ENCODE measurements at places on chromosomes 2 and 18. TPM values are rescaled to one million over a fixed set of nuclear protein-coding genes. Genes with fewer than 3 reads are reported as not detected.
A peak's percentile ranks its signal among the peaks of the same experiment; 100 is the strongest.

- no peak for DNase-seq
Measured at GRCh38 chr18:24231773-24232735, 93.2 kb downstream of the CABYR start.

Gene LIMS2
- total RNA-seq: 21.7 TPM

GRCh38 chr2:149383340-149383739, 53.0 kb downstream of the LYPD6 start:
- DNase-seq: no peak

DNA sequence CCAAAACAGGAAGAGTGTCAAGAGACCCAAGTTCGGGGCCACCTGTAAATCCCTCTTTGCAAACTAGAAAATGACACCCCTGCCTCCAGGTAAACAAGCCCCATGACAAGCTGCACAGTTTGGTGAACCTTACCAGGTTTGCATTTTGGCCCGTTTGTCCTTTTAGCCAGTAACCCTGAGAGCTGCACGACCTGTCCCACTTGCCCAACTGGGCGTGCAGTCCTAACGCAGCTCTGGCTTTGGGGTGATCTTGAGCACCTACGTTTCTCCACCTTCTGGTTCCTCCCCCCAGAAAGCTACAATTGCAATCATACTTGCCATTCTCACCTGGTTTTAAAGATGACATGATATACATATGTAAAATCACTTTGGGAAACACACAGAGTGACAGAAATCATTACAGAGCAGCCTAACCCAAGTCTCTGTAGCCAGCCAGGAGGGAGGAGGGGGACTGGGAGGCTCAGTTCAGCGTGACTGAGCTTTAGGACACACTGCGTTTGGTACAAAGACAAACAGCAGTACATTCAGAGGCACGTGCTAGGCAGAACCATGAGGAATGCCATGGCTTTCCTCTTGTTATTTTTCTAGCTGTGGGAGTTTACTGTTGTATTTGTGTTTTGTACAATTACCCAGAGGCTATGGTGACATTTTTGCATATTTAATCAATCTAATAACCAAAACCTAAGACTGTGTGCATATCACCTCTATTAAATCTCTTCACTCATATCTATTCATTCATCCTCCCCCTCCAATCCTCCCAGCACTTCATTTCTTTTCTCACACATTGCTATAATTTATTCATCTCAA, 304.0 kb downstream of the IRS1 start:
- DNase-seq: no peak

DNA sequence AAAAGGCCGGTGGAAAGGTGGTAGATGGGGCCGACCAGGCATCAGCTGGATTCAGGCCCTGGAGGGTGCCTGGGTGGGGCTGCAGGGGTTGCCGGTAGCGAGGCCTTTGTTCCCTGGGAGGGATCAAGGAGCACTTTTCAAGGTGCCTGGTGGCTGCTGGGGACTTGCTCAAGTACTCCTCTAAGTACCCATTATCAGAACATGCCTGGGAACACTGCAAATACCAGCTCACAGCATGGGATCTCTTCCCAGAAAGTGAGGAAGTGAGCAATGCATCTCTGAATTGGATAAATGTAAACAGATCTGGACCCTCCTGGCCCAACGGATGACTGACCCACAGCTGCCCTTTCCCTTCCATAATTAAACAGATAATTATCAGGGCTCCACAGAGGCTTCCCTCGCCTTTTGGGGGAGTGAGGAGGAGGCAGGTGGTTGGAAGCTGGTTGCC, 210.5 kb downstream of the SH3RF3 start:
- DNase-seq: no peak

DNA sequence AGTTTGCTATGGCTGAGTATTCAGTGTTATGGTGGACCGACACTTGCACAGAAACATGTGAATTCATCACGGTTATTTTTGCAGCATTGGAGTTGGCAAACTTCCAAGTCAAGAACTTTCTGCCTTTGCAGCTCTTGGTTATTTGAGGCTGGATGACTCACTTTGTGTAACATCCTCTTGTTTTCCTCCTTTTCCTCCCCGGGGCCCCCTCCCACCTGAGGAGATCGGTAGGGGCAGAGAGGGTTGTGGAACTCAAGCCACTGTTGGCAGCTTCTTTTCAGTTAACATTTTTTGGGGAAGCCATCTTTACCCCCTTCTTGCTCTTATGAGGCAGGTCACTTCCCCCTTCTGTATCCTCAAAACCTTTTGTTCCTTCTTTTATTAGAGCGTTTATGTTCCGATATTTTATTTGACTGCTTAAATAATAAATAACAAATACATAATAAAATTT, 48.6 kb downstream of the DDX1 start:
- DNase-seq: no peak

GRCh38 chr2:120530781-120531180, 184.8 kb downstream of the INHBB start:
- DNase-seq: no peak

- DNase-seq: no peak
Measured at GRCh38 chr18:25650201-25650941, 298.4 kb upstream of the ZNF521 start.

DNA sequence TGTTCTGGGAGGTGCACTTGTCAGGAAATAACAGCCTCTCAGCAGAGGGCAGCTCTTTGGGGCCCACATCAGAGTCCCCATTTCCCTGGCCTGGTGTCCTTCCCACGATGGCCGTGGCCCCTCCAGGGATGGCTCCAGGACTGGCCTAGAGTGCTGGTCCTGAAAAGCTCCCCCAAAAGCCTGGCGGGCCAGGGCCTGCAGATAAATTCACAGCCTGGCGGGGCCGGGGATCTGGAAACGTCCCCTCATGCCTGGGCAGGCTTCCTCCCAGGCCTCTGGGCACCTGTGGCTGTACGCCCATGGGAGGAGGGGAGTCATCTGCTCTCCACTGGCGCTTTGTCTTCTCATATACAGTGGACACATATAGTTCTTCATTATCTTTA, 52.6 kb upstream of the HS6ST1 start:
- peak; percentile 16 for DNase-seq

DNA sequence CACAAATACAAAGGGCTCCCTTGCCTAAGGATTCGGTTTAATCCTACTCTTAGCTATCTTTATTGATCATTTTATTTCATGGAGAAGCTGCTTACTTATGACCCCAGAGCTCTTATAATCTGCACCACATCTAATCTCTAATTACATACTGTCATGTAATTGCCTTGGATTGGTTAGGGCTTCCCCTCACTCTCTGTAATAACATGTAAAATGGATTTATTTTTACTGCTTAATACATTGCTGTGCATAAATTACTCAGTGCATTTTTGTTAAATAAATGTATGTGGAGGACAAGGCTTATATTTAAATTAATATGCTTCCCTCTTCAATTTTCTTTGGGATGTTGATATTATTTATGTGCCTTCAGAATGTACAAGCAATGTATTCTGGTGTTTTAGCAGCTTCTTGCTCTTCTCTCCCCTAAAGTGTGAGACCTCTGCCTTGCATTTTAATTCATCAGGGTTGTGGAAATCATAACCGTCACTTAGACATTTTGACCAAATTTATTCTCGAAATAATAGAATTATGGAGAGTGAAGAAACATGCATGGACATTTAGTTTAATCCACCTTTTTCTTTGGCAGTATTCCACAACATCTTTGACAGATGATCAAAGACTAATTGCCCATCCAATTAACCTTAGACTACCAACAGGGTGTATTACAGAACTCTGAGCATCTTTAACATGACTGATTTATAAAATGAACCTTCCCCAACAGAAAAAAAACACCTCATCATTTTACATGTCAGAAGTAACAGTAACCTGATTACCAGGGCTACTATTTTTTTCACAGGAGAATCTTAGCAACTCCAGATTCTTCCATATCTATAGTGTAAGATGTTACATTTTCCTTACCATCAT, 692.6 kb downstream of the LRRTM4 start:
- no peak for DNase-seq

GRCh38 chr2:103962670-103963069, 891.2 kb upstream of the POU3F3 start:
- DNase-seq: no peak

DNA sequence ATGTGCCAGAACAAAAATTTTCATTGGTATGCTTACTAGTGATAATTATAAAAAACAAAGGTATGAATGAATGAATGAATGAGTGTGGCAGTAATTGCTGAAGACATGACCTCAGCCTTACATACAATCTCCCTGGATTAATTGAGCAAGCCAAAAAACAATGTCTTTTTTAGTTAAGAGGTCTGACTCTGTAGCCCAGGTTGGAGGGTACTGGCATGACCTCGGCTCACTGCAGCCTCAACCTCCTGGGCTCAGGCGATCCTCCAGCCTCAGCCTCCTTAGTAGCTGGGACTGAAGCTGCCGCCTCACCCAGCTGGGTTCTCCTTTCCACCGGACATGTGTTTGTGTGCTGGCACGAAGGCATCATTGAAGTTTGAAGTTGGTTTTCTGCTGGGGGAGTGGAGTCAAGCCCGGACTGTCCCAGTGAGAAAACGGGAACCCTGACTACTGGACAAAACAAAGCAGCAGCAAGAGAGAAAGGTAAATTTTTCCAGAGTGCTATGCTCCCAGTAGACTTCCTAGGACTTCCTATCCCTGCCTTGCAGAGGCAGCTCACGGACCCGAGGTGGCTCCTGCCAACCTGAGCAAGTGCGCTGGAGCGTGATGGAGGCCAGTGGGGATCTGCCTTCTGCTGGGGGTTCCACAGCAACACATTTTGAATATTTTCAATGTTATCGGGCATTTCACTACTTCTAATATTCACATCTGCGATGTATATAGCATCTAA, 6.4 kb upstream of the IMP4 start:
- no peak for DNase-seq

Gene IL1B
- total RNA-seq: 0.19 TPM

GRCh38 chr2:213317929-213318328, 33.7 kb downstream of the SPAG16 start:
- DNase-seq: no peak

DNA sequence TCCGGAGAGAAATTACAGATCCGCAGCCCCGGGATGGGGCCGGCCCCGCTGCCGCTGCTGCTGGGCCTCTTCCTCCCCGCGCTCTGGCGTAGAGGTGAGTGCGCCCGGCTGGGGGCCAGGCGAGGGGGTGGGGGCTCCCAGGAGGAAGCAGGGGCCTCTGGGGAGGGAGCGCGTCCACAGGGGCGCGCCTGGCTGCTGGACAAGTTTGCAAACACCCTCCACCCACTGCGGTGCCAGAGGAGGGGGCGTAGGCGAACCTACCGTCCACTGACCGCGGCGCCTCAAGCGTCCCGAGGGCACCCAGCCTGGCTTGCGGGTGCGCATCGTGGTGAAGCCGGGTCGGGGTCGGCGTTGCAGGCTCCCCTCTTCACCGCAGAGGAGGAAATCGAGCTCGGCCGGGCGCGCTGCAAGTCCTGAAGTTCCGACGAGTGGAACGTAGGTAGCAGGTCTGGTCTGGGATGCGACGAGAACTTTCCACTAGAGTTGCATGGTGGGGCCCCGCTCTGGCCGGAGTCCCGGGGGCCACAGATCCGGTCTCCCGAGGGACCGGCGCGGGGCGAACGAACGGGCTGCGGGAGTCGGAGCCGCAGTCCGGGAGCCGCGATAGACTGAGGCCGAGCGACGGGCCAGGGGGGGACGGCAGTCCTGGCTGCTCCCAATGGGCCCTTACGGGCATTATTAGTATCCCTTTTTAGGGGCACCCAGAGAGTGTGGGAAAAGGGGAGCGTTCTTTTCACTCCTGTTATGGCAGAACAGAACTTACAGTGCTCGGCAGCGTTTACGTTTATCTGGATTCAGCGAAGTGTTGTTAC, 502 bp downstream of the MERTK start:
- DNase-seq: peak; percentile 51

- DNase-seq: no peak
Measured at GRCh38 chr2:10028407-10028987, 14.9 kb upstream of the KLF11 start.

- DNase-seq: no peak
Measured at GRCh38 chr2:24659862-24660261, 133.3 kb downstream of the PTRHD1 start.

Gene IMP4
- 65.8 TPM for total RNA-seq

DNA sequence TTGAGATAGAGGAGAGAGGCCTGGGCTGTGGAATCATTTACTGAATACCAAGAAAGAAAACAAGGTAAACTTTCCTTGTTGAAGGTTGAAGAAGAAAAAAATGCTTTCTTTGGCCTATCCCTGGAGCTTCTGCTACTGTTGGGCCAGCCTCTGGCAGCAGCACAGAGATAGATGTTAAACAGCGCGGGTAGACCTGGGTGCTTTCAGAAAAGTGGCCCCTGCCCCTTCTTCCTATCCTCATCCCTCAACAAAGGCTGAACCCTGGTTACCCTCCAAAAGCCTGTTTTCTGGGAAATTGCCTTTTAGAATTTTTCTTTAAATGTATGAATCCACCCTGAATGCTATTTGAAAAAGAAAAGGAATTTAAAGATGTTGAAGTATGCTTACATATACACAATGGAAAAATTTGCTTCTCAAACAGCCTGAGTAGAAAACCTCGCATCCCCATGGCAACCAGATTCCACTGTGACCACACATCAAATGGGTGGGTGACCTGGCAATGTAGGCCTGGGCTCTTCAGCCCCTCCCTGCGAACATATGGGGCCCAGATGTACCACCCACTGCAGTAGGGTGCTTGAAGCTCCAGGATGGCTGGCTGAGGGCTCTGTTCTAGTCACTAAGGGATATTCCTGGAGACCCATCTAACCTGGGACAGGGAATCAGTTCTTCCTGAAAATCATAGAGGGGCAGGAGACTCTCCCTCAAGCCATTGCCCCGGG, 23.4 kb upstream of the CHRNA1 start:
- no peak for DNase-seq

GRCh38 chr18:39624961-39625360, 2059.4 kb upstream of the CELF4 start:
- DNase-seq: no peak

Gene B3GNT2
- total RNA-seq: 45.5 TPM

Gene LHCGR
- not detected for total RNA-seq

Gene PFN4
- not detected for total RNA-seq

- DNase-seq: no peak
Measured at GRCh38 chr18:13292736-13293135, 74.2 kb downstream of the LDLRAD4 start.

Gene C2orf49
- total RNA-seq: 25.0 TPM

GRCh38 chr2:33804155-33804554, 205.1 kb upstream of the FAM98A start:
- DNase-seq: no peak

GRCh38 chr2:139369423-139370409, 589.5 kb upstream of the NXPH2 start:
- DNase-seq: no peak

Gene NOL4
- total RNA-seq: not detected

Gene VWA3B
- total RNA-seq: not detected

DNA sequence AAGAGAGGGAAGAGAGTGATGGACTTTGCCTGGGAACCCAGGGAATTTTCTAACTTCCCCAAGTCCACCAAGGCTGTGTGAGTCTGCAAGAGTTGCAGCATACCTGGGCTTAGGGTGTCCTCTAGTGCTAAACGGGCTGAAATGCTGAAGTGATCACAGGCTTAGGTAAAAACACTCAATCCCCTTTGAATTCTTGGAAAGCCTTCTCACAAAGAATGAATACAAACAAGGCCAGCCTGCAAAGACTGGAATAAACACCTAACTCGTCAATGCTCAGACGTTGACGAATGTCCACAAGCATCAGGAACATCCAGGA, 30.0 kb upstream of the BMP10 start:
- DNase-seq: no peak

Measured in activated naive CD8-positive, alpha-beta T cell treated with anti-CD3 and anti-CD28 coated beads, Interleukin-2, amount 10 ng/mL, durations not matched to agents 7 days and 5 days (primary cell).